ENCODE measurements at places on chromosomes 13 and 19.

DNA sequence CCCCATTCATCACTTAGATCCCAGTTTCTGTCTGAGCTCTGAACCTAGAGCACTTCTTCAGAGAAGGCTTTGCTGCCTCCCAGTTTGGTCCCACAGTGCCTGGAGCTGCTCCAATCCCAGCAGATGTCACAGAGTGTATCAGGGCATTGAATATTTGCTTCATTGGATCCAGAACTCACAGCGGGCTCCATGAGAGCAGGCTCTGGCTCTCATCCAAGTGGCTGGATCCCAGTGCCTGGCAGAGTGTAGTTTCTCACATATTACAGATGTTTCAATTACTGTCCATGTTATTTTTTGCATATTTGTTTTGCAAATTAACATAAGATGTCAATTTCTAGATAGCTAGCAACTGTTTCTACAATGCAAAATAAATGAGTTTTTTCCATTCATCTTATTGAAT lies 50.6 kb downstream of the MYO16 start:
- DNase-seq = no peak

- DNase-seq = no peak
Measured at GRCh38 chr19:1872807-1873523, 9.6 kb upstream of the KLF16 start.

DNA sequence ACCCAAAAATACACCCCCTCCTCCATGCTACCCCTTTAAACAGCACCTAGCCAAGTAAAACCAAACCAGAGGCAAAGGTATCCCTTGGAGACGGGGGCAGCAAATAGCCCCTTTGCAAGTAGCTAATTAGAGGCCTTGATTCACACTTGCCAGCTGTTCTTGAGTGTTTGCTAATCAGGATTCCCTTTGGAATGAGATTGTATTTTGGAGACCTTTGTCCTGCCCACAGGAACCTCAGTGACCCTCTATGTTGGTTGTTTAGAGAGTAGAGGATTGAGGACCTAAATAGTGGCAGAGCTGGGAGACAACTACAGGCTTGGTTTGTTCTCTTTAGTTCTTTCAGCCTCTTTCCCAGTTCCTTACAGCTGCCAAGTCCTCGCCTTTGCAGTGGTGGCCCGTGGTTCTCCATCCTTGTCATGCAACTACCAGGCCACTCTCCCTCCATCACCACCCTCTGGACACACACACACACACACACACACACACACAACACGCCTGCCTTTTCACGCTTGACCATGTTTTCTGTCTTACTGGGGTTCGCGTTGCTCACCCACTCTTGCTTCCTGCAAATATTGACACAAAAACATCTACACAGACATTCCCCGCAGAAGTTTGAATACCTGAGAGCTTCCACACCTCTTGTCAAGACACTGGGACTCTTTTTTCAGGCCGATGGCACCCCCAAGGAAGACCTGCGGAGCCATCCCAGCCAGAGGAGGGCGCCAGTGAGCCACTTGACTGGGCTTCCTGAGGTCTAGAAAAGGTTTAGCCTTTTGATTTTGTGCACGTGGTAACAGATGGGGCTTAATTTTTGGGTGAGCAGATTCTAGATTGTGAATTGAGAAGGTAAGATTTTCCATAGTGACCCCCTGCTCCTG lies 80.0 kb upstream of the GPR183 start:
- no peak for DNase-seq

GRCh38 chr13:105448811-105449210 lies 1086.7 kb downstream of the EFNB2 start:
- no peak for DNase-seq

DNA sequence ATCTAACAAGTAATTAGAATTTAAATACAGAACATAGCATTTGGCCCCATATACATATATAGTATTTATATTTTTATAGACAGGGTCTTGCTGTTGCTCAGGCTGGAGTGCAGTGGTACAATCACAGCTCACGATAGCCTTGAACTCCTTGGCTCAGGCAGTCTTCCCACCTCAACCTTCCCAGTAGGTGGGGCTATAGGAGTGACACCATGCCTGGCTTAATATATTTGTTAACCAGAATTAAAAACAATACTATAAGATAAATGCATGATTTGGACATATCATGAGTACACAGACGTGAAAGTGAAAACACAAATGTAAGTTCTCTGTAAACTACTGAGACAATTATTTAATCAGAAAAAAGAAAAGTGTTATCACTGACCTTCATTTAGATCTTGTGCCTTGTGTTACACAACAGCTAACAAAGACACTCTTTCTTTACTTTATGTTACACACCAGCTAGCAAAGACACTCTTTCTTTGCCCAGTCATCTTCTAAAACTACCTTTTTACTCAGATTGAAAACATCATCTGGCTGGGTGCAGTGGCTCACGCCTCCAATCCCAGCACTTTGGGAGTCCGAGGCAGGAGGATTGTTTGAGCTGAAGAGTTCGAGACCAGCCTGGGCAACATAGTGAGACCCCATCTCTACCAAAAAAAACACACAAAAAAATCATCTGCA lies 22.6 kb downstream of the CARS2 start:
- DNase-seq = no peak

GRCh38 chr19:13102666-13103580 lies at the start of gene LYL1:
TSS of gene LYL1 (minus strand) at chr19:13102858. CDS start at chr19:13101171, 1,687 bp downstream.
- no peak for DNase-seq

GRCh38 chr13:49353908-49354307 lies 90.0 kb downstream of the CAB39L start:
- DNase-seq = no peak

GRCh38 chr19:32308431-32309077 lies 36.9 kb upstream of the ZNF507 start:
- no peak for DNase-seq

GRCh38 chr13:20197361-20197834 lies 4.7 kb upstream of the GJB2 start:
- DNase-seq = no peak

- no peak for DNase-seq
Measured at GRCh38 chr19:57161985-57162539, 5.2 kb downstream of the DUXA start.

DNA sequence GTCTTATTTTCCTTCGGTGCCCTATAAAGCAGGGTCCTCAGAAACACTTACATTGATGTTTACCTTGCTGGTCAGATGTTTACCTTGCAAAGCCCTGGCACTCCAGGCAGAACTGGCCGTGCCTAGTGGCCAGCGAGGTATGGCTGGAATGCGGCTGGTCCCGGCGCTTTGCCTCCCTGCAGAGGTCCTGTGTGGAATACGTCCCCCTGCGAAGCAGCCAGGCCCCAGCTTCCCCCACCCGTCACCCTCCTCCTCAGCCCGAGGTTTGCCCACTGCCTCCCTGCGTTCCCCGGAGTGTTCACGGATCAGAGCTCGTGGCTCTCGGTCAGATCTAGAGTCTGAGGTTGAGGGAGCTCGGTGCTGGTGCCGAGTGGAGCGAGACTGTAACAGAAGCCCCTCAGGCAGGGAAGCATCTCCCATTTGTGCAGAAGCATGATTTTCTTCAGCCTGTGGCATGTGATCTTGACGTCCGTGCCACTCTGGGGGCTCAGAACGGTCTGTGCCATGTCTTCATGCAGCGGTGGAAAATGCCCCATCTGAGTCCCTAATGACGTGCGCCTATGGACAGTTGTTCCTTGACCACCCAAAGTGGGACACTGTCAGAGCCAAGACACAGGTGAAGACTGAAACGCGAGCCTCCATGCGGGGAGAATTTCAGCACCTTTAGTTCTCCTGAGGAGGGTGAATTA lies 54.8 kb upstream of the SOX1 start:
- DNase-seq = no peak

GRCh38 chr13:40283666-40284065 lies 382.8 kb downstream of the FOXO1 start:
- DNase-seq = no peak

DNA sequence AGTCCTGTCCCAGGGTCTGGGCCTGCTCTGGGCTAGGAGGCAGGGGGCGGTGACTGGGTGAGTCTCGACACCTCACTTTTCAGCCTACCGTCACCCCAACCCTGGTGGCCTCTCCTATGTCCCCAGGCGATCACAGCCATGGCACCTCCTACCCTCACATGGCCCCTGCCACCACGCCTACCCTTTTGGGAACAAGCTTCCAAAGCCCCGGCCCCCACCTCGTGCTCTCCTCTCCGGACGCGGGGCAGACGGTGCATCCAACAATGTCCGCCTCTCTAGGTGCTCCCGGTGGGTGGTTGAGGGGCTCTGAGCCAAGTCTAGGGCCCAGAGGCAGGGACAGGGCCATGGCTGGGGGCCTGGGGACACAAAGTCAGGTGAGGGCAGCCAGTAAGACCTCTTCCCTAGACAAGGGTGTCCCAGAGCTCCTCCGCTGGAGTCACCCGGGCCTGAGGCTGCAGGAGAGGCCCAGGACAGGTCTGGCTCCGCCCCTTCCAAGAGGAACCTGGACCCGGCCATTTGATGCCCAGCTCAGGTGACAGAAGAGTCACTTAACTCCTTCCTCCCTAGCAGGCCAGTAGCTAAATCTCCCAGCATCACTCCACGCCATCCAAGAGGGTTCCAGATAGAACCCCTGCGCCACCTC lies at the start of gene SYNE4:
TSS of gene SYNE4 (minus strand) at position 478 of the 643 bp plus-strand sequence. CDS start at position 346, 132 bp downstream.
- peak; percentile 49 for DNase-seq

DNA sequence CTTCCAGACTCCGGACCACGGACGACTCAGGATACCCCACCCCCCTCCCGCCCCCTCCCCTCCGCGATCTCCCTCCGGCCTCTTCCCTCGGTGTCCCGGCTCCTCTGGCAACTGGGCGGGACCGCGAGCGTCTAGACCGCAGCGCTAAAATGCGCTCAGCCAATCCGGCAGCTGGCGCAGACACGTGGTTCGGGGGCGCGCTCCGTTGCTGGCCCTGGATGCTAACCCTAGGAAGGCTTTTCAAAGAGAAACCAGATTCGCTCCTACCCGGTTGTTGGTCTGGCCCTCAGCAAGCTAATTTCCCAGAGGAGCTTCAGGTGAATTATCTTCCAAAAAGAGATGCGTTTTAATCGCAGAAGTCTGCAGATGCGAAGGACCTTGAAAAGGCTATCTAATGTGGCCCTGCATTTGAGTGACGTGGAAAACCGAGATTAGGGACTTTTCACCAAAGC lies at the start of gene DZIP1:
TSS of gene DZIP1 (minus strand) at position 106 of the 452 bp plus-strand sequence. CDS start 2,677 bp downstream, outside the sequence.
- peak; percentile 50 for DNase-seq
